CD8-positive, alpha-beta memory T cell (primary cell): ENCODE measurements at places on chromosomes 7 and 10.

DNA sequence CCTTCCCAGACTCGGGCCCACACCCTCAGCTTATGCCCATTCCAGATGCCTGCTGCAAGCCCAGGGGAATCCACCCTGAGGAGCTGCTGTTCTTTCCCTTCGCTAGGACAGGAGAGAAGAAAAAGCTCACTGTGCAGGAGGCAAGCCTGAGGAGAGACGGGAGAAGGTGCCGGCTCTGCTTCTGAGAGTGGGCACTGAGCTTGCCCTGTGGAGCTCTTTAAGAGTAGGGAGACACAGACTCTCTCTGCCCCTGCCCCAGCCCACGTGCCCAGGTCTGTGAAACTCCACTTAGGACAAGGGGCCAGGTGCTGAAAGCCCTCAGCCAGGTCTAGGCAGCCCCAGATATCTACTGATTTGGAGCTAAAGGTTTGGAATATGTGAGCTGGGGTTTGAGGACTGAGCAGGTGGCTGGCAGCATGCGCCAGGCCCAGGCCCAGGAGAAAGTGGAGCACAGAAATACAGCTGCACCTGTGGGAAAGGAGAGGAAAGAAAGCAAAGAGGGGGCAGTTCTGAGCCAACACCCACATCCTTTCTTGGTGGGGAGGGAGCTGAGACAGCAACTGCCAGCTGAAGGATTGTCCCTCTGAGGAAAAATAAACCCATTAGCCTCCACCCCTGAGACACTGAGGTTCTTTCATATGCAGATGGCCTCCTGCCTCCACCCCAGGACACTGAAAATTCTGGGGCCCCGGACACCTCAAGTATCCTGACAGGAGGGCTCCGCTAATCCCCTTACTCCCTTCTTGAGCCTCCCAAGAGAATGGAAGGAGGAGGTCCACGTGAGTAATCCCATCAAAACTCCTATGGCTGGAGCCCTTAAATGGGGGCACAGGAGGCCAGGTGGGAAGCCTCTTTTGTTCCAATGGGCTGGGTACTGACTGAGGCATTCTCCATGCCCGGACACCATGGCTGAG lies 7.3 kb downstream of the POLL start:
- no peak for DNase-seq

DNA sequence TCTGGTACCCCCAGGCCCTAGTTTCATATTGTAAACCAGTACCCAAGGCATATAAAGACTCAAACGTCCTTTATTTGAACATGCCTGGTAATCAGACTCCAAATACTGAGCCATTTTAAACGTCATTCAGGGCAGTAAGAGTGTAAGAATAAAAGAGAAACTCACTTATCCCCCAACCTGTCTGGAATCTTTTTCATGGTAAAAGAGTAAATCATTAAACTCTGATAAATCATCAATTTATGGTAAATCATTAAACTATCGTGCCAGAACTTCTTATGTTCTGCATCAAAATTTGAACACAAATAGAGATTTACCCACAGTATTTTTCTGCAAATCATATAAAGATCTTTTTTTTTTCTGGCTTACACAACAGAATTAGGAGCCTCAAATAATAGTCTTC lies 734.3 kb upstream of the POT1 start:
- no peak for DNase-seq

GRCh38 chr7:15215616-15216015 lies 313.1 kb upstream of the DGKB start:
- DNase-seq: no peak

GRCh38 chr7:149527414-149527813 lies 29.8 kb upstream of the ZNF746 start:
- DNase-seq: no peak

- no peak for DNase-seq
Observed at GRCh38 chr7:45574669-45575500, 717 bp downstream of the ADCY1 start.

DNA sequence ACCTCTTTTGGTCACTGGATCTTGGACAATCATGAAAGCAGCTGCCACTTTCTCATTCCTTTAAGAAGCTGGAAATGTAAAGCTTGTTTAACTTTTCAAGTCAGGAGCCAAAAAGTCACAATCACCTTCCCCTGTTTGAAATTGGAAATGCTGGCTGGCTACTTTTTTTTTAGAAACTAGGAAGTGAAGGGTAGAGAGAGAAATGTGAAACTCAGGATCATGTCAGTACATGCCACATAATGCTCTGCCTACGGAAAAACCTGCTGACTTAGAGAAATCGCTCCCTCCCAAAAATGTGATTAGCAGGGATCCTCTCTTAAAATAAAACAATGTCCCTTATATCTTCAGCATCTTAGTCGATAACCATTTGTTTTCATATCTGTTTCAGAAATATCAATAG lies 188.4 kb upstream of the C7orf33 start:
- no peak for DNase-seq

- DNase-seq: no peak
Observed at GRCh38 chr7:151694828-151695580, 175.3 kb upstream of the RHEB start.

DNA sequence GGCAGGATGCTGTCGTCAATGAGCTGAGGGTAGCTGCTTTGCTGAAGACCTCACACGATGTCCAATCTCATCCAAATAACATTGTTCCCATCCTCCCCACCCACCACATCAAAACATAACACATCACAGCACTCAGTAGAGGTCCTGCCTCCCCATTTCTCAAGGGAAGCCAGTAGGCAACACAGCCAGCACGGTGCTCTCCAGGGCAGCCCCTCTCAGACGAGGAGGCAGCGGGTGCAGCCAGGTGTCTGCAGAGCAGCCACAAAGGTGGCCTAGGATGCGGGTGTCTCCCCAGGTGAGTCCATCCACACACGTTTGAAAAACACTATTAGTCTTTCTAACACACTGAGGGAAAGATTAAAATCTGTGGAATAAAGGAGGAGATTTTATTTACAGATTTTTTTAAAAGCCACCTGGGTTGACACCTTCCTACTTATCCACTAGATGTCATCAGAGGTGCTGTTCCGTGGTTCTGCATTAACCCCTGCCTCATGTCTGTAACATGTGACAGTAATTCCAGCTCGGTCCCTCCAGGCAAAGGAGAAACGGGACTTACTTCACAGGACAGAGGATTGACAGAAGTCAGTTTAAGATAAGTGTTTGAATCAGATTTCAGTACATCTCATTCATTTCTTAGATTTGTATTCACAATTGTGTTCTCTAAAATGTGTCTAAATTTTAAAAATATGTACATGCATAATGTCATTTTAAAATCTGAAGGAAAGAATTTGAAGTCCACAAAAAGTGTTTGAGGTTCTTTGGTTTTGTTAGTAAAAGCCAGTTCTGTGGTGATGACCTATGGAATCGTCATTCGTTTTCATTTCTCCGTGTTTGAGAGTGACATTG lies 68.0 kb downstream of the LANCL2 start:
- no peak for DNase-seq

GRCh38 chr10:103643381-103643780 lies 149.9 kb downstream of the NEURL1 start:
- no peak for DNase-seq

DNA sequence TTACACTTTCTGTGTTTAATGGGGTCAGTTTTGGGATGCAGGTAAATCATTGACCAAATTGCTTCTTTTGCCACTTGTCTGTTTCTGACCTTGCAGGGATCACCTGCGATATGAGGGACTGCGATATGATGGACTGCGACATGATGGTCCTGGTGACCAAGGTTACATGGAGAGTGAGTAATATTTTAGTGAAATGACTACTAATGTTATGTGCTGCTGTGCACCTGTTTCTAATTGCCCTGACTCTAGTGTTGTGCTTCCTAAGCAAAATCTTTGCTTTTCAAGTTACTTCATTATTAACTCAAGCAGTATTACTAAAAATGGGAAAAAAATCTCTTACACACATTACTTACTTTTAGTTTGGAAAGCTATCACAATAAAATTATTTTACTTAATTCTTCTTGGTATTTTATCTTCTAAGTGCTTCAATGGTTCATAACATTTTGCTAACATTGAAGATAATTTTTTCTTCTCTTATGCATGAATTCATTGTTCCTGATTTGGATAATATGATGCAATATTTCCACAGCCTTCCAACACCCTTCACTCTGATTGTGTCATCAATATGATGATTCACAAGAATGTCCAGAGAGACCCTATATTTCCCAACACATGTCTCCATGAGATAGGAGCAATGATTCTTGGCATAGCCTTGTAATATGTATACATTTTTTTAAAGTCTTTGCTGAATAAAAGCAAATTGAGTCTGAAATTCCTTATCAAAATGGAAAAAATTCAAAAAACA lies 306.2 kb upstream of the AKR1E2 start:
- no peak for DNase-seq

- no peak for DNase-seq
Observed at GRCh38 chr7:30683816-30684215, 1.6 kb upstream of the CRHR2 start.

DNA sequence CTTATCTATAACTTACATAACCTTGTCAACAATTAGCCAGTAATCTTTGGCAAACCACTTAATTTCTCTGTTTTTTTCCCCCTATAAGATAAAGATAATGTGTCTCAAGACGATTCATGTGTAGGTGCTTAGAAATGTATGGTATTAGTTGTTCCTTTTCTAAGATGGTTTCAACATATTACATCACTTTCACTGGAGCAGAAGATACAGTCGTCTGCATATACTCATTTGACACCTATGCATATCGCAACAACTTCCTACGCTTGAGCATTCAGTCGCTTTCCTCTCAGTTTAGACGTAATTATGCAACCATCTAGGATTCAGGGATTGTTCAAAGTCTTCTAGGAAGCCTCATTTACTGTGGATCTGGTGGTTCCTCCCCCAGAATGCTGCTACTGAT lies 396.7 kb downstream of the PHTF2 start:
- DNase-seq: no peak

DNA sequence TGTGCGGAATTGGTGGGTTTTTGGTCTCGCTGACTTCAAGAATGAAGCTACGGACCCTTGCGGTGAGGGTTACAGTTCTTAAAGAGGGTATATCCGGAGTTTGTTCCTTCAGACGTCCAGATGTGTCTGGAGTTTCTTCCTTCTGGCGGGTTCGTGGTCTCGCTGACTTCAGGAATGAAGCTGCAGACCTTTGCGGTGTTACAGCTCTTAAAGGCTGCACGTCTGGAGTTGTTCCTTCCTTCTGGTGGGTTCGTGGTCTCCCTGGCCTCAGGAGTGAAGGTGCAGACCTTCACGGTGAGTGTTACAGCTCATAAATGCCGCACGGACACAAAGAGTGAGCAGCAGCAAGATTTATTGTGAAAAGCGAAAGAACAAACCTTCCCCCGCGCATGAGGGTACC lies 670.7 kb downstream of the CNTNAP2 start:
- no peak for DNase-seq
